ENCODE measurements at places on chromosomes 1 and 21. TPM values are rescaled to one million over a fixed set of nuclear protein-coding genes. Genes with fewer than 3 reads are reported as not detected.

DNA sequence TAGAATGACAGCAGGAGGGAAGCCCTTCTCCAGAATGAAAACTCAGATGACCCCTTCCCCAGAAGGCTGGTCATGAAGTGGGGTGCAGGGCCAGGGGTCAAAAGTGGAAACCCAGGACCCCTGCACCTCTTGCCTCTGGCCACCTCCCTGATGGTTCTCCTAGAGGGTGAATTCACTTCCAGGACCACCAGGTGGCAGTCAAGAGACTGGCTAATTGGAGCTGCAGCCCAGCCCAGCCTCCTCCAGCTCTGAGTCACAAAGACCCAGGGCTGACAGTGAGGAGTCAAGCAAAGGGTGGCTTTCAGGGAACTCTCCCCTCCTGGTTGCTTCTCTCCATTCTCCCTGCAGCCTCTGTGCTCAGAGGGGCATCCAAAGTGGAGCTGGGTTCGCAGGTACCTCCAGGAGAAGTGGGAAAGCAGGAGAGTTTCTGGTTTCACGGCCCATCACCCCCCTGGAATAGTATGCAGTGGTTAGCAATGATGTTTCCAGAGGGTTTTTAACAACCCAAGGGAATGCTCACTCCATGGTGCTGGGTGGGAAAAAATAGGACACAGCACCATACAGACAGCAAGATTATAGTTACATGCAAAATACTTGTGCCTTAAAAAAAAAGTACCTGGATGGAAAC lies 6.1 kb upstream of the EPHB2 start:
- DNase-seq, result peak; percentile 83

GRCh38 chr1:178718520-178718919 lies 6.5 kb upstream of the RALGPS2 start:
- no peak for DNase-seq

DNA sequence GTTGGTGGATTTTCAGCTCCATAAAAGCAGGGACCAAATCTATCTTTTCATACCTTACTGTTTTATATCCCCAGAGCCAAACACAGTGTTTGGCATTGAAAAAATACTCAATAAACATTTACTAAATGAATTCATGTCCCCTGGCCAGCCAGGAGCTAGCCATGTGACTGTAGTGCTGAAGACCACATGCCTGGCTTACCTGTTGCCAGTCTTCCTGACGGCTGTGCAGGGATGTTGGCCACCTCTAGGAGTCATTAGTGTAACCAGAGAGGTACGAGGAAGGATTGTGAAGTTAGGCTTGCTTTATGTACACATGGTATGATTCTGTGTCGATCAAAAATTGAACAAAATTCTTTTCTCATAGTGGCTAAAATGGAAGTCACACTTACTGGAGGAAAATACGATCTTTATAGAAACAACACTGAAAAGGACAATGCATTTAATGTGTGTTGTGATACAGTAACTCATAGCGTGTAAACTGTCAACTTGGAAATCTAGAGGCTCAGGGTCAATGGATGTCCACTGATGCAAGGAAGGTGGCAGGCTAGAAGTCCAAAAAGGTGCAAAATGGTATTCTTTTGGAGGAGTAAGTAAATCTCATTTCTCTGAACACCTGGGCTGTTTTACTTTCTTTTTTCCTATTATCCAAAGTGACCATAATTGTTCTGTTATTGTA lies 60.9 kb downstream of the FGGY start:
- DNase-seq, result no peak

GRCh38 chr1:193069748-193070385 lies 10.5 kb downstream of the RO60 start:
- DNase-seq, result no peak

DNA sequence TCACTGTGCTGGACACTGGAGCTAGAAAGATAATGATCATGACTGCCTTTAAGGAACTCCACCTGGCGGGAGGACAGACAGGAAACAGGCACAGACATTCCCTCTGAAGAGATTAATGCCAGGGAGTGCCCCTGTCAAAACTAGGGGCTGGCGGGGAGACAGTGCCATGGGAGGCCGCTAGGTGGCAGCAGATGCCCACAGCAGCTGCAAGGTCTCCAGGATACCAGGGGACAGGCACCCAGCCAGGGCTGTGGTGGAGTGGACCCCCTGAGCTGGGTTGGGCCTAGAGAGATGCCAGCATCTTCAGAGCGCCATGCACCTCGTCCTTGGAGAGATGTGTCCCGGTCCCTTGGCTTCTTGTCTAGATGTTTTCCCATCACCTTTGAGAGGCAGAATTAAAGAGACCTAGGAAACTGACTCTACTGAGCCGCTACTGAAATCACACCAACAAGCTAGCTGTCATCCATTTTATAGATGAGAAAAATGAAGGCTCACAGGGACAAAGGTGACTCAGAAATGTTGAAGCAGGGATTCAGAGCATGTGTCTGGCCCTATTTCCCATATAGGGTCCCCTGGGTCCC lies 3.6 kb downstream of the REN start:
- DNase-seq, result peak; percentile 85

DNA sequence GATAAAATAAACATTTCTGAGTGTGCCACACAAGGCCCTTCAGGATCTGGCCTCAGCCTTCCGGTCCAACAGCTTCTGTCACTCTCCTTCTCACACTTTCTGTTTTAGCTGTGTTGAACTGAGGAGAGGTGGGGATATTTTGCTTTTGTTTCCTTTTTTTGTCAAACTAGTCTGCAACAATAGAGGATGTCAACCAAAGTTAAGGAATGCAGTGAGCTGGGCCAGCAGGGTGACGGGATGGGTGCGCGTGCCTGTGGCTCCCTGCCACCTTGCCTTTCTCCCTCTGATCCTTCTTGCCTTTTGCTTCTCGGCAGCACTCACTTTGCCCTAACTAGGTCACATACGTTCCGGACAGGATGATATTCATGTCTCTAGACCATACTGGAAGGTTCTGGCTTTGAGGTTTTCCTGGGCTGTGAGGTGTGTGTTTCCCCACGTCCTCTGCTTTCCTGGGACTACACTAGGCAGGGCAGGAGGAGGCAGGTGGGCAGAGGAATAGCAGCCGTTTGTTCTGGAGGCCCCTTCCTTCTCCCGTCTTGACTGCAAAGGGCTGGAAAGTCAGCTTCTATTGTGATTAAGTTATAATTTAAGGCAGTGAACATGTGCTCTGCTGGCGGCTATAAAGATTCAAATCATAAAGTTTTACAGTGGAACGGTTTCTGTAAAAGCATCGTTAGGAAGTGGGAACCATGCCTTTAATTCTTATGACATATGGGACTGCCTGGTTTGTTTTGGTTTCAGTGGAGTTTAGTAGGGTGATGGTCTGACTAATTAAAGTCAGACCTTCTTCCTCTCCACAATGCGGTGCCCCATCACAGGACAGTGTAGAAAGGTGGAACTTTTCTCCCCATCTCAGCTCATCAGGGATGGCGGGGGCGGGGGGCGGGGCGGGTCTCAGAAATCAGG lies 67.8 kb downstream of the RNF220 start:
- DNase-seq, result no peak

DNA sequence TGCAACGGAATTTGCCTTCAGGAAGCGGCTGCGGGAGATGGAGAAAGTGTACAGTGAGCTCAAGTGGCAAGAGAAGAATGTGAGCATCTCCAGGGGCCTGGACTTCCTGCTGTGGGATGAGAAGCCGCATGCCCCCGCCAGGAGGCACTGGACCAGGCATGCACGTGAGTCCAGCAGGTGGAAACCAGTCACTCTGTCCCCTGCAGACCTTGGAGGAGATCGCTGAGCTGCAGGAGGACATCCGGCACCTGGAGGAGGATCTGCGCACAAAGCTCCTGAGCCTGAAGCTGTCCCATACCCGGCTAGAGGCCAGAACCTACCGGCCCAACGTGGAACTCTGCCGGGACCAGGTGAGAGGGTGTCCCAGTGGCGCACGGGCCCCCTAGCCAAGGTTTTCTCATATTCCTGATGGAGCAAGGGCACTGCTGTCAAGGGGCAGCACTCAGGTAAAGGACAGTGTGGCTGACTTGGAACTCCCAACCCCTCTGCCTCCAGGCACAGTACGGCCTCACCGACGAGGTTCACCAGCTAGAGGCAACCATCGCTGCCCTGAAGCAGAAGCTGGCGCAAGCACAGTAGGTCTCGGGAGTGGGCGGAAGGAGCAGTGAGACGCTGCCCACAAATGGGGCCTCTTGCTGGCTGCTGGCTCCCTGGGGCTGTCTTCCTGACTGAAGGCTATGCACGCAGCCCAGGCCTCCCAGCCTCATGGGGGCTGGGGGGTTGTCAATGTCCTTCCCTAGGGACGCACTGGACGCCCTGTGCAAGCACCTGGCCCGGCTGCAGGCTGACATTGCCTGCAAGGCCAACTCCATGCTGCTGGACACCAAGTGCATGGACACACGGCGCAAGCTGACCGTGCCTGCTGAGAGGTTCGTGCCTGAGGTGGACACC lies 1.2 kb upstream of the ADPRS start:
- DNase-seq, result no peak

DNA sequence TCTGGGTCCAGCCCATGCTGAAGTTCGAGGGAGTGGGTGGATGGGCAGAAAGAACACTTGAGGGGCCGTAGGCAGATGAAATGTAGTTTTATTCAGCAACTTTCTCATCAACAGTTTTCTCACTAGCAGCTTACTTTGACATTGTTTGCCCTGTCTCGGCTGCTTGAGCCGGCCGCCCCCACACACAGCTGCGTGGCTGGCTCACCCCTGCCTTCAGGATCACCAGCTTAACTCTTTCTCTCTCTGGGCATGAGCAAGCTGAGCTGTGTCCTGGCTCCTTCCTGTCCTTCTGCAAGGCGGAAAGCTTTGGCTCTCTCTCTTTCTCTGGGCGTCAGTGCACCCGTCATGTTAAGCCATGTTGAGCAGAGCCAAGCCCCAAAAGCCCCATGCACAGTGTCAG lies 104.4 kb upstream of the GNG12 start:
- no peak for DNase-seq

Gene MFAP2
- 9.4 TPM for polyA plus RNA-seq

Gene PAQR6
- polyA plus RNA-seq, result 5.6 TPM
